ENCODE measurements at places on chromosomes 3 and 15.

GRCh38 chr3:47872916-47873315 is 70.0 kb downstream of the DHX30 start:
- DNase-seq = no peak

DNA sequence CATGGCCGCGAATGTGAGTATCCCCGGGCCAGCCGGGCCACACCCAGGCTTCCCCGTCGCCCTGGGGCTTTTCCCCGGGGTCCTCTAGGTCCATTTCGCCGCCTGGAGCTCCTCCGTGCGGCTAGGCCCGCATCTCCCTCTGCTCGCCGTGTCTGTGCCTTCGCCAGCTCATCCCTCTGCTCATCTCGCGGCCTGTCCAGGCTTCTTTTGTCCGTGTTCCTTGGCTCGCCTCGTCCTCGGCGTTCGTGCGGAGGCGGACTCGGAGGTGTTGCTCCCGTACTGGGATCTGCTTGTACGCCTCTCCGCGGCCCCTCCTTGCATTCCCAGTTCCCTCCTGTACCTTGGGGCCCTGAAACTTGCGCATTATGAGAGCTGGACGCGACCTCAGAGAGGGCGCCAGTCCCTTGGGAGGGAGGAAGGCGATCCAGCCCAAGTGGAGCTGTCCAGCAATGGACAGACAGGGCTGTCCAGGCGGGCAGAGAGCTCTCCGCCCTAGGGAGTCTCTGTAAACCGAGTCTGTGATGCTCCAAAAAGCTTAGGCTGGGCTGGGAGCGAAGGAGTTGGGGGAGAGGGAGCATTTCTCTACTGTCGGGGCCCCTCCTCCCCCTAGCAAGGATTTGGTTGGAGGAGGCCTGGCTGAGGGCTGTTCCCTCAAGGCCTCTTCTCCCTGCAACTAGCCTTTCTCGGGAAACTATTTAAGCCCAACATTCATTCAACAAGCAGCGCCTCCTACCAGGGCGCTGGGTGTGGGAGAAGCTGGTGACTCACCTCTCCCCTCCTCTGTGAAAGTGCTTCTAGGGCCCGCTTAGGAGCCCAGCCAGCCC is 553 bp downstream of the TMEM43 start:
- DNase-seq = peak; percentile 82

DNA sequence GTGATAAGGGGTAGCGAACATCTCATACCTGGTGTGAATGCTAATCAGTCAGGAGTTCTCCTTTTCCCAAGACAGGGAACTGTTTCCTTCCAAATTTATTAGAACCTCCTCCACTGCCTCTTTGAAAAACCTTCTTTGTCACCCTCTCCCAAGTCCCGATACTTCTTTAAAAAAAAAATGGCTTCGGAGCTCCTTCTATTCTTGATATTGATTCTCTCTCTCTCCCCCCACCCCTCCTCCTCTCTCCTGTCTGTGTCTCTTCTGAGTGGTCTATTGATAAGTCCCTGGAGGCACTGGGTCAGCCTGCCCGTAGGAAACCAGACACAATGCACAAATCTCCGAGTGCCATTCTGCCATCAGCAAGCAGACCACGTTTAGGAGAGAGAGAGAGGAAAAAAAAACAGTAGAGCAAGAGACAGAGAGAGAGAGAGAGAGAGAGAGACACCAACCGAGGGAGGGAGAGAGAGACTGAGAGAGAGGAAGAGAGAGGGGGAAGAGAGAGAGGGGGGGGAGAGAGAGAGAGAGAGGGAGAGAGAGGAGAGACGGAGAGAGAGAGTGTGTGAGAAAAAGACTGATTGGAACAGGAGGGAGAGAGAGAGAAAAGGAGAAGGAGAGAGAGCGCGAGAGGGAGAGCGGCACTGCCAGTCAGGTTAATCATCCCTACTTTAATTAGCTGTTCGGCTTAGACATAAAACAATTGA is 160.9 kb downstream of the TIGIT start:
- DNase-seq = no peak

- no peak for DNase-seq
These were observed 39.3 kb upstream of the GATA2 start for GRCh38 chr3:128532012-128532983.

- no peak for DNase-seq
These were observed 78.3 kb downstream of the SHQ1 start for GRCh38 chr3:72769758-72770540.

DNA sequence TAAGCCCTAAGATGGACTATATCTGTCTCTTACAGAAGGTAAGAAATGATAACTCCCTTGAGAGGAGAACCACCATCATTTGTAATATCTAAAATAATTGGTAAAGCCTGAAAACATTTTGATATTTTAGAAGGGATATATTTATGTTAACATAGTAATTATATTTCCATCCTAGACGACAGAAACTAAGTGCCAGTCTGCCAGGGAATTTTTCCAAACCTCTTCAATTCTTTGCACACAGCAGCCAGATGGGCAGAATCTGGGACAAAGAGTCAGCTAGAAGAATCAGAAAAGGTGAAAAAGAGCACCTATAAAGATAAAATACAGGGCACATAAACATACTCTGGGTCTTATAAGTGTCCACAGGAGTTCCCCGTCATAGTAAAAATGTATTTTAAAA is 70.0 kb upstream of the CBLB start:
- no peak for DNase-seq

- DNase-seq = peak; percentile 47
These were observed 95.4 kb downstream of the PLOD2 start for GRCh38 chr3:146065573-146066006.

GRCh38 chr3:155676252-155676981 is 68.5 kb downstream of the PLCH1 start:
- peak; percentile 17 for DNase-seq
